Fibroblast of skin of back (primary cell): ENCODE measurements at places on chromosomes 6 and 20.

DNA sequence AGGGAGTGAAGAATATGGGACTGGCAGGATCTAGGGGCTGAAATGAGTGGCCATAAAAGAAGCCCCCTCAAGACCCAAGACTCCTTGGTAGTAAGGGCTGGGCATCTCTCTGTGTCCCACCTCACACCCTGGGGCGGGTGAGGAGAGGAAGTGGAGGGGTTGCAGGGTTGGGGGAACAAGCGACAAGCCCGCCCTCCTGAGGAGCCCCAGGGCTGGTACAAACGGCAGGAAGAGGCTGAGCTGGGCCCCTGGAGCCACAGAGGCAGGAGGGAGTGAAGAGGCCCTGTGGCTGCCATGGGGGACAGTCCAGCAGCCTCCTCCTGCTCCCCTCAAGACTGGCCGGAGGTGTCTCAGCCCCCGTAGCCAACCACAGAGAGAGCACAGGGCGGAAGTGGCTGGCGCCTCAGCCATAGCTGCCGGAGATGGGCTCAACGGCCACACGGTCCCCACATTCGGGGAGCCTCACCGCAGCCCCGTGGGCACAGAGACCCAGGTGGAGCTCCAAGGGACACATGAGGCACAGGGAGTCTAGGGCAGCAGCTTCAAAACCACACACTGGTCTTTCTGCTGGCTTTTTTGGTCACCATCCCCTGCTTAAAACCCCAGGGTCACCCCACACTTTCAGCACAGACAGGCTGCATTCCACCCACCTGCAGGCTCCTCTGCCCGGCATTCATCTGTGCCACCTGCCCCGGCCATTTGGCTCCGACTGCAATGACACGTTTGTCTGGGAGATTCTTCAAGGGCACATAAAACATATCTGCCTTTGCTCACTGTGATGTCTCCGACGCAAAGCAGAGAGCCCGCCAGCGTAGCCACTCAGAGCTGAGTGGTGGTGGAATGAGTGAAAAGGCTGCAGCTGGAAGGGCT is 524 bp downstream of the C20orf203 start:
- no peak for DNase-seq

- DNase-seq: peak; percentile 37
Measured at GRCh38 chr6:47651505-47651944, 46.9 kb upstream of the ADGRF4 start.

DNA sequence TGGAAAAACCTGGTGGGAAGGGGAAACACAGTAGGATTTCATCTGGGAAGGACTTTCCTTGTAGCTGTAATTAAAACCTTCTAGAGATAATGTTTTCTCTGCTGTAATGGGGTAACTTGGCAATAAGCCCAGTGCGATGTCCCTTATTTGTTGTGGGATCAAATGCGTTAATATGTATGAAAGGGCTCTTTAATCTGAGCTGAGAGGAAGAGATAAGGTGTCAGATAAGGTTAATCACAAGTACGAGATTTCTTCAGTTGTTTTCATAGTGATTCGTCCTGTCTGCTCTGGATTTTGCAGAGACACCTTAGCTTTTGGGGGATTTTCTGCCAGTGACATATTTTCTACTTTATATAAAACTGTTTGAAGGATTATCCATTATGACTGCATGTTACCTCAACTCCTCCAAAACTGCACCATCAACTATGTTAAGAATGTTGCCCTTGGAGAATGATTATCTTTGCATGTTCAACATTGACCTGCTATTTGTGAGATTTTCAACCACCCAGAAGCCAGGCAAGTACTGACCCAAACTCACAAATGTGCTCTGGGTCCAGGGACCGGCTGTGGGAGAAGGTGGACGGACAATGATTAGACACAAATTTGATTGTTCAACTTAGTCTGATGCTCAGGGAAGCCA is 21.2 kb upstream of the ELOVL5 start:
- no peak for DNase-seq

DNA sequence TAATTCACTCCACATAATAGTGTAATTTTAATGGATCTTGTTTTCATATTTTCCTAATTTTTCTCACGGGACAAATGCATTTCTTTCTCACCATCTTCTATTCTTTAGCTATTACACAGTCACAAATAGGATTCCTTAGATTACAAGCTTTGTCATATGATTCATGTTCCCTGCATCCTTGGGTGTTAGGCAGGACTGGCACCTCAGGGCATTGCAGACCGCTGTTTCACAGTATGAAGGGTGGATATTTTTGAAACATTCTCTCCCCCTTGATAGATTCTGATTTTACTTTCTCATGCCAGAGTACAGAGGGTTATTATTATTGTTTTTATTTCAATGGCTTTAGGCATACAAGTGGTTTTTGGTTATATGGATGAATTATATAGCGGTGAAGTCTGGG is 602.5 kb downstream of the PHF3 start:
- peak; percentile 3 for DNase-seq

DNA sequence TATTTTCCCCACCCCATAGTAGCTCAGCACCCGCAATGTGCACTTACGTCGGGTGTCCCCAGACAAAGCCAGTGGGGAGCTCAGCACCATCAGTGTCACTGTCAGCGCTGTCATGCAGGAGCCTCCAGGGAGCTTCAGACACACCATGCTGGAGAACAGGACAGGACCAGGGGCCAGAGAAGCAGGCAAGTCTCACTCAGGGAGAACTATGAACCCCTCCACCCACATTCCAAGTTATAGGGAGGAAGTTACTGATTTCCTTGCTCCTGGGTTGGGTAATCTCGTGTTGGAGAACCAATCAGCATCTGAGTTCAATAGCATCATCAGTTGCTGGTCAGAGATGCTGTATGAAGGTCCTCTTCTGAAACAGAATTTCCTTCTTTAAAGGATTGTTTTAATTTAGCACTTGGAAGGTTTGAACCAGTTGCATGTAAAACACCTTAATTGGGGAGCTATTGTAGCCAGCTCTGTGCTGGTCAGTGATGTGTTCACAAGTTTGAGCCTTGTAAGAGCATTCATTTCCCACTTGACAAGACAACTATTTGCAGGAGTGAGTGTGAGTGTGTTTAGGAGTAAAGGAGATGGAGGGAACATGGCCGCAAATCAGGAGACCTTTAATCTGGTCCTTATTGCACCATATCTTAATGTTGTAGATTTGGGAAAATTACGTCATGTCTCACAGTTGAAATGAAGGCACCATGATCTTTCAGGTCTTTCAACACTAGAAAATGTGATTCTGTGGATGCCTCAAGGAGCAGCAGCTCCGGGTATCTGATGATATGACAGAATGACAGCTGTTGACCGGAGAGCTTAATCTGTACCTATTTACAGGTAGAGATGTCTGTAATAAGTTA is at the start of gene HLA-DRB1:
Gene HLA-DRB1 (minus strand): TSS at position 253 of the 854 bp plus-strand sequence. CDS start 106 bp downstream, at position 147.
- DNase-seq: no peak
